Activated CD8-positive, alpha-beta memory T cell treated with anti-CD3 and anti-CD28 coated beads for 1 hour (primary cell): ENCODE measurements at places on chromosomes 1 and 21.

DNA sequence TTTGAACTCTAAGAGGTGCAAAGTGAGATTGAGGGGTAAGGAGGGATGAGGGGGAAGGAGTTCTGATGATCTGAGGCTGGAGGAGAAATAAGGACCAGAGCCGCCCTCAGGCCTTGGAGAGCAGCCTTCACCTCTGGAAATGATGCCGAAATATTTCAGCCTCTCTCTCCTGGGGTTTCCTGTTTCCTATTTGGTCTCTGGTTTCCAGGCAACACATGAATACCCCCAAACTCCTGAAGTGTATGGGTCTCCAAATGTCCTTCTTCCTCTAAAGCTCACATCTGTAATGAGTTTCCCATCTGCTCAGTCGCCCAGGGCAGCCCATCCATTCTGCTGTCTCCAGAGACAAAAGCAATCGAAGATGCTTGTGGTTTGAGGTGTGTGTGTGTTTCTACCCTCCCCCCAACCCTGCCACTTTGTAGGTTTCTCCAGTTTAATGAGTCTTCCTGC lies 52.0 kb upstream of the FAM20B start:
- no peak for DNase-seq

DNA sequence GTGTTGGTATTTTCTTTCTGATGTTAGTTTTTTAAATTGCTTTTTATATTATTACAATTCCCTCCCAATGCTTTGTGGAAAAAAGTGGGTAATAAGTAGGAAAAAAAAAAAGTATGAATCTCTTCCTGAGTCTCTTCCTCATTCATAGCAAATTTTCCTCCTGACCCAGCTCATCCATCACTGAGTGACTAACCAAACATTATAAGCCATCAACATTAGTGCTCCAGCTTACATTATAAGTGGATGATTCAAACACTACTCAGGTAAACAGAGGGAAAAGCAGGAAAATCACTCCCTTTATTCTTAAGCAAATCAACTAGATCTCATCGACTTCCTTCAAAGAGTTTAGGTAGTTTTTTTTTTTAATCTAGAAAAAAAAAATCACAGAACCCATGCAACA lies 15.4 kb upstream of the SAMD13 start:
- DNase-seq, result no peak

GRCh38 chr1:40817791-40818263 lies 34.2 kb downstream of the KCNQ4 start:
- no peak for DNase-seq

GRCh38 chr1:223244366-223245103 lies 101.5 kb upstream of the TLR5 start:
- no peak for DNase-seq

GRCh38 chr1:66711420-66711819 lies 40.8 kb upstream of the DYNLT5 start:
- DNase-seq, result no peak

DNA sequence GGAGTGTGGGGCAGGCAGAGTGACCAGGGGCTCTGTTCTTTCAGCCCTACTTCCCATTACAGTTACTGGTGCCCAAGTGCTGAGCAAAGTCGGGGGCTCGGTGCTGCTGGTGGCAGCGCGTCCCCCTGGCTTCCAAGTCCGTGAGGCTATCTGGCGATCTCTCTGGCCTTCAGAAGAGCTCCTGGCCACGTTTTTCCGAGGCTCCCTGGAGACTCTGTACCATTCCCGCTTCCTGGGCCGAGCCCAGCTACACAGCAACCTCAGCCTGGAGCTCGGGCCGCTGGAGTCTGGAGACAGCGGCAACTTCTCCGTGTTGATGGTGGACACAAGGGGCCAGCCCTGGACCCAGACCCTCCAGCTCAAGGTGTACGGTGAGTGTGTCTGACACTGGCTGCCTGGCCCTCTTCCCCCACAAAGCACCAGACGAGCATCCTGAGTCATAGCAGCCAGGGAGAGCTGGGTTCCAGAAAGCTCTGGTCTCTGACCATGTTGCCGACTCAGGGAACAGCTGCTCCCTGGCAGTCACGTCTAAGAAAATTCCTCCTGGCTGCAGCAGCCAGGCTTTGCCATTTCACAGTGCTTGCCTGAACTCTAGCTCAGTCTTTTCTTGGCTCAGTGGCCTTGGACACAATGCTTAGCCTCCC lies 3.3 kb downstream of the SLAMF8 start:
- no peak for DNase-seq

DNA sequence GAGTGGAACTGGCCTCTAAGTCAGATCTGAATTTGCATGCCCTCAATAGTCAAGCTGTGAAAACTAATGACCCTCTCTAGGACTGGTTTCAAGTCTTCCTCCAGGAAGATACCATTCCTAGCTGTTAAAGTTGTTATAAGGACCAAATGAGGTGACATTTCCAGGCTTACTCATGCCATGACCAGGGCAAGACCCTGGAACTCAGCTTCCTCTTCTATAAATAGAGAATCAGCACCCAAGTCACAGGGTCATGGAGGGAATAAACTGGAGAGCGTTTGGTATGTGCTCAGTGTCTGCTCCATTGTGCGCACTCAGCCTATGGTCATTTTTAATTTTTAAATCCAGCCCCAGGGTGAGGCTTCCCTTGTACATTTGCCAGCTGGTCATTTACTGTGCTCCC lies 2.5 kb downstream of the S100A9 start:
- no peak for DNase-seq

DNA sequence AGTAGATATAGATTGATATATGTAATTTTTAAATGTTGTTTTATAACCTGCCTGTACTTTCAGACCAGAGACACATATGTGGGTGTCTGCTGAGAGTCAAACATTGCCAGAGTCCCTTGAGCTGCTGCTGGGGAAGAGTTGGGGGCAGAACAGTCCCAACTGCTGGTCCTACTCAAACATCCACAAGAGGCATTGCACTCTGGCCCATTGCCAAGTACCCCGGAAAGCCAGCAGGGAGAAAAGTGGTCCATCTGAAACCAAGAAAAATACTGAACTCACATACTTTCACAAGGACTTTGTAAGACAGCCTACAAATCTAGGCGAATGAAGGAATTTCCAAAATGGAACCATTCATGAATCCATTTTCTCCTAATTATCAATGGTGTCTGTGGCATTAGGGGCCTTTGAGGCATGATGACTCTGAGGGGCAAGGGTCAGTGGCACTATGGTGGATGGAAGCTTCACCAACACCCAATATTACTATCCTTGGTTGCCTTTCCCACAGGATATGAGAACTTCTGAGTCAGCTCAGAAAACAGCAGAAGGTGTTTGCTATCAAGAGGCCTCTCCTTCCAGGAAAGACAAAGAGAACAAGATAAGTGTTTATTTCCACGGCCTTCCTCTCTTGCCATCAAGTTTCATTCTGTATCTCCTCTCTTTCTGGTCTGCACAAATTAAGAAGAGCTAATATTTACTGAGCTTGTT lies 7.3 kb upstream of the TBX15 start:
- no peak for DNase-seq

- DNase-seq, result no peak
Measured at GRCh38 chr21:35333831-35334618, 284.9 kb upstream of the RUNX1 start.

DNA sequence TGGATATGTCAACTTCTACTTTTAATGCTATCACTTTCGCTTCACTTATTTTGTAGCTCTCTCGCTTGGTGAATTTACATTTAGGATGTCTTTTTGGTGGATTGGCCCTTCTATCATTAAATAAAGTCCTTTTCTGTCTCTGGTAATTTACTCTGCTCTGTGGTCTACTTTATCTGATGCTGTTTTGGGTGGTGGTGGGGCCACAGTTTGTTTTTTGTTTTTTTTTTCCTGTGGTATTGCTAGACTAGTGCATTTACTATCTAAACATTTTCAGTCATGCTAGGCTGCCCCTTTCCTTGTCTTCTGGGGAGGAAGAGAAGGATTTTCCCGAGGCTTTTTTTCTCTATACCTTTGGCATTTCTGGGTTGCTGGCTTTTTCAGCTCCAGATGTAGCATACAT lies 18.1 kb upstream of the FCRLA start:
- no peak for DNase-seq
